ENCODE measurements at places on chromosomes 2 and 18.

DNA sequence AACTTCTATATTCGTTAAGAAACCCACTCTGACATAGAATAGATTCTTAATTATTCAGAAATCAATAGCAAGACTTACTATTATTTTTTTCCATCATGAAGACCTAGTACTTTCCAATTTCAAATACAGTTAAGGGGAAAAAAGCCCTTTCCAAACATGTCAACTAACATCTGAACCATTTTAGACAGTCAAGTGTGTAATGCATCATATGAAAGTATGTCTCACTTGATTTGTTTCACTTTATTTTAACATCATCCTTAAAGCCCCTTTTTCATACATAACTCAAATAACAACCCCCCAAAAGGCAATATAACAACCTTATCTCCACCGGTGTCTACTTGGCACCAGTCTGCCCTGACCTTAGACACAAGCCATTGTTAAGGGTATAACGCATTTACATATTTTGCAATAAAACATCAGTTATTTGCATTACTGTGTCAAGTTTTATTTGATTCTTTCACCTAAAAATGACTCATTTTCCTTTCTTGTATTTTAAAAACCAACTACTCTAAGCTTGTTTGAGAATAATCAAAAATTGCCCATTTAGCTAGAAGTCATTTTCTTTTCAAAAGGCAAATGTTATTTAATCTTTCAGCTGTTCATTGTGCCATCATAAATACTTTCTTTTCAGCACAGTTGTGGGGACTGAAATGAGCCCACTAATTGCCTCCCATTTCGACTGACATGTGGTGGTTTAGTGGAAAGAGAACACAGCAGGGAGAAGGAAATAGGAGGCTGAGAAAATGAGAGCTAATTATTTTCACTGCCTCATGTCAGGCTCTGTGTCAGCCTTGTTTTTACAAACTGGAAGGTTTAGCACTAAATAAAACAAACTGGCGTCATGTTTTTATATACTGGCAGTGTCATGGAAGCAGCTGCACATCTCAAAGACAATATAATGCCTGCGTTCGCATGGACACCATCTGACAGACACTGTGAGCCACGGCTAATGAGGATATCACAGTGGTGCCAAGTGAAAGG lies 104.7 kb upstream of the CDCA7 start:
- DNase-seq, result no peak

- no peak for DNase-seq
Observed at GRCh38 chr2:16739778-16740581, 74.3 kb upstream of the CYRIA start.

- DNase-seq, result no peak
Observed at GRCh38 chr2:4882421-4882820, 809.8 kb upstream of the SOX11 start.

DNA sequence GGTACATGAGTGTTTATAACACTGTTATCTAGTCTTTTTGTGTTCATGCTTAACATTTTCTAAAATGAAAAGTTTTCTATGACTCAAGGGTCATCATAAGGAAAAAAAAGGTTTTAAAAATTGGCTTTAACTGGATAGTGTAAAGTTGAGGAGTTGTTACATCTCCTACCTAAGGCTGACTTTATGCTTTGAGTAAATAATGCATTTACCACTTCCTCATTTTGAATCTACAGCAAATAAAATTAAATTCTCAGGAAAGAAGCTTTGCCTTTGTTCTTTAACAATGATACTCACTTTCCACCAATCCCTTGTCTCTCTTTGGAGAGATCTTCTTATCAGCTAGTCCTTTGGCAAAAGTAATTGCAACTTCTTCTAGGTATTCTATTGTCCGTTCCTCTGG lies 29.7 kb downstream of the HADHA start:
- DNase-seq, result no peak

DNA sequence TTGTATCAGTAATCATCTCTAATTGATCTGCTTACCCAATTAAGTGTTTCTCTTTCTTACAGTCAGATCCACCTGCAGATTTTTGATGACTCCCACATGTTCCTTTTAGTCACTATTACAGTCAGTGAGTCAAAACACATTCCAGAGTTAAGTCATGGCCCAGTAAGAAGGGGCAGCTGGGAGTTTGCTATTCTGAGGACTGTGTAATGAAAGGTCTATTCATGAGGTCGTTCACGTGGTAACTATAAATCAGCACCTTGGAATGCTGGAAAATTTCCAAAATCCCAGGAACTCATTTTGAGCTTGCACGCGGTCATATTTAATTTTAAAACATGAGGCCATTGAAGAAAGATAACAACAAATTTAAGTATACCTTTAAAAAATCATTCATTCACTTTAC lies 252.5 kb downstream of the XIRP2 start:
- DNase-seq, result no peak

GRCh38 chr18:3067722-3068121 lies 54.8 kb upstream of the LPIN2 start:
- DNase-seq, result no peak

GRCh38 chr18:12059334-12060181 lies 34.1 kb upstream of the ANKRD62 start:
- no peak for DNase-seq

DNA sequence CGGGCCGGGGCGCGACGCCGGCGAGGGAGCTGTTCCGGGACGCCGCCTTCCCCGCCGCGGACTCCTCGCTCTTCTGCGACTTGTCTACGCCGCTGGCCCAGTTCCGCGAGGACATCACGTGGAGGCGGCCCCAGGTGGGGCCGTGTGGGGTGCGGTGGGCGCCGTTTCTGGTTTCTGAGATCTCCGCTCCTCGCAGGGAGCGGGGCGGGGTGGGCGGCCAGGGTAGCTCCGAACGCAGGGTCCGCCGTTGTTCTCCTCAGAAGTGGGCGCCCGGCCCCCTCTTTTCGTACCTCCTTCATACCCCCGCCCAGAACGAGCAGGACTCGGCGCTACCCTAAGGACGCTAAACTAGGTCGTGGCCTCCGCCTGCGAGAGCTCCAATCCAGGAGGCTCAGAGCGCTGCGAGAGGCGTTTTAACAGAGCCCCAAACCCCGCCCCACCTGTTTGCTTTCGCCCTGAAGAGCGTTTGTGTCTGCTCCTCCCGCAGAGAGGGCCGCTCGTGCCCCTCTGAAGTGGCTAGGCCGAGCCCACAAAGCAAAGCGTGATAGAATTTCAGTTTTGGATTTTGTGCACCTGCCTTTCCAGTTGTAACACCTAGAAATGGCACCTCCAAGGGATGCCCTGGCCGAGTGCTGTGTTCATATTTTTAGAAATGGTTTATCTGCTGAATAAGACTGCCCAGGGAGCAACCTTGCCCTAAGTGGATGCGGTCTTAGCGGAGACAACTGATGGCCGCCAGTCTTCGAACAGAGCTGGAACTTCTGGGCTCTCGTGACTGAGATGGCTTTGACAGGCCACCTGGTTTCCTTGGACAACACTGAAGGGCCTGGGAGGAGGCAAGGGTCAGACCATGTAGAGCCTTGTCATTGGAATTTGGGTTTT lies 626 bp downstream of the CAPN10 start:
- DNase-seq, result no peak

DNA sequence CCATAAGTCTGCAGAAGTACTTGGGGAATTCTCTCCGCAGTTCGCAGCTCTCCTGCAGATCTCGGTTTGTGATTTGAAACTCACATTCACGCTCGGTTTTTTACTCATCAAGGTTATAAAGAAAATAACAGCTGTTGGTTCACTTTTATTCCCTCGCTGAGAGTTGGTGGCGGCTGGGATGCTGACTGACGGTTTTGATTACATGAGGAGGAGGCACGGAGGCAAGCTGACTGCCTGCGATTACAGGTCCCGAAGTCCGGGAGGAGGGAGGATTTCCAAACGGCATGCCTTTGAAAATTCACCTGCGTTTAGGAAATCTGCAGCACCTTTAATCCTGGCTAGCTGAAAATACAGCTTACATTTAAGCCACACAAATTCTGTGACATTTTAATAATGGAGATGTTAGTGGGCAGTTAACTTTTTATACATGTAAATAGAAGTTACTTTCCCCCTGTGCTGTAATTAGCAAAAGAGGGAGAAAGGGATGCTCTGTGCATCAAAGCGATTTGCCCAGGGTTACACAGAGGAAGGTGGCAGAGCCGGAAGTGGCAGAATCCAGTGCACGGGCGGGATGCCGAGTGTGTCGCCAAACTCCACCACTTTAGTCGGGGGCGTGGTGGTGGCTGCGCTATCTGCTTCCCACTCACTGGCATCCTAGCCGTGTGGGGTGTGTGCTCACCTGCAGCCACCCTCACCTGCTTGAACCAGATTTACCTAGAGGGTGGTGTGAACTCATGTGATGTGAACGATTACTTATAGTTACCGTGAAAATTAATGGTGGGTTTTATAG lies 14.7 kb downstream of the AGAP1 start:
- DNase-seq, result no peak

DNA sequence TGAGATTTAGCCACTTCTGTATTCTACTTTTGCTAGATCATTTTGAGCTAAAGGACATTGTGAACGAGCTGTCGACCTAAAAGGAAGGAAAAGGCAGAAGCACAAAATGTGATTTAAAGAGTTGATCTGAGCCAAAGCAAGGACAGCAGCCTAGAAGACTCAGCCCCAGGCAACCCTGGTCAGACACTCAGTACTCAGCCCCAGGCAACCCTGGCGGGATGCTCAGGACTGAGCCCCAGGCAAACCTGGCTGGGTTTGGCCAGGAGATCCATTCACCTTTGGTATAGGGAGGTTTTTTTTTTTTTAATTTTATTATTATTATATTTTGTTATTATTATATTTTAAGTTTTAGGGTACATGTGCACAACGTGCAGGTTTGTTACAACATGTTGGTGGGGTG lies 34.3 kb upstream of the PXDN start:
- DNase-seq, result no peak

DNA sequence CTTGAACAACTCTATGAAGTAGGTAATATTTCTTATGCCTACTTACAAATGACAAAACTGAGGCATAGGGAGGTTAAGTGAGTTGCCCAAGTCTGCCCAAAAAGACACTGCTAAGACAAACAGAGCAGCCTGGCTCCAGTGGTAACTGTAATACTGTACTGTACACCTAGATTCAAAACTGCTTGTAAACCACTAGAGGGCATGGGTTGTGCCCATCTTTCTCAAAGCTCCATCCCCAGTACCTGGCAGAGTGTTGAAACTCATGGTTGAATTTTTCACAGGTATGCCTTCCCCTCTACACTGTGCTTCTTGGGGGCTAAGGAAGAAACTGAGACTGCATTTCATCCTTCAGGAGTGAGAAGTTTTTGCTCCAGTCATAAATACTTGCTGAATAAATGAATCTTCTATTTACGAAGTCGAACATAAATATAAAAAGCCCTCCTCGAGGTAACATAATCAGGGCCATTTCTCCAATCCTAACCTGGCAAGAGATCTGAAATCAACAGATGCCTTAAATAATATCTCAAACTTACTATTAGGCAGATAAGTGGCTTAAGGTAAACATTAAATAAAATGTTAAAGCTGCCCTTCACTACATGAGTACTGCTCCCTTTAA lies 2.0 kb downstream of the PPP4R1 start:
- no peak for DNase-seq

DNA sequence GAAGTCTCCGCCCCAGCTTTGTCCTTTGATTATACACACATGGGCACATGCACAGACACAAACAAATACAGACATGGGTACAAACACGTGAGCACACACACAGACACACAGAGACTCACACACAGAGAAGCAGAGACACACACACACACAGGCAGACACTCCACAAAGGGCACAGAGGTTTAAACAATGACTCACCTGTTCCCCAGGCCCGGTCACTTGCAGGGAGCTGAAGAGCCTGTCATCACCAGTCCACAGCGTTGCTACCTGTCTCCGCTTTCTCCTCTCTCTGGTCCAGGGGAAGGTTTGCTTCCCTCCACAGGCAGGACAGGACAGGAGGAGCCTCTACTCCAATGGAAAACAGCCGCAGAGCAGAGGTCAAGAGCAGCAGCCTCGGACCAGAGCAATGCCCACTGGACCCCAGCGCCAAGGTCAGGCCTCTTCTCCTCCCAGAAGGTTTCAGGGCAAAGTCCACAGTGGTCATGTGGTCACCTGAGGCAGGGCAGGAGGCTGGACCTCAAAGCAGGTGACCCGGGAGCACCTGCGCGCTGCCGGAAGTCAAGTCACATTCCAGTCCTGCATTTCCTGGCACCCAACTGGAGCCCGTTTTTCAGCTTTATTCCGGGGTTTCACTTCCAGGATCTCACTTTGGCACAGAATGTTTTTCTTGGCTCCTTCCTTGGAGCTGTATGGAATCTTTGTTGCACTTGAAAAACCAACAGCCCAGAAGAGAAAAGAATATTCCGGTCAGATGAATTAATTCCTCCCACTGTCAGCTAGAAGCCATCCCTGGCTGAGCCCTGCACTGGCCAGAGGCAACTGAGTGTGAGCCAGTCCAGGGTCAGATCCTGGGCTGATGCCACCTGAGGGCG lies at the start of gene RAB17:
TSS of gene RAB17 (minus strand) at position 463 of the 869 bp plus-strand sequence. CDS start 4,580 bp downstream, outside the sequence.
- no peak for DNase-seq

DNA sequence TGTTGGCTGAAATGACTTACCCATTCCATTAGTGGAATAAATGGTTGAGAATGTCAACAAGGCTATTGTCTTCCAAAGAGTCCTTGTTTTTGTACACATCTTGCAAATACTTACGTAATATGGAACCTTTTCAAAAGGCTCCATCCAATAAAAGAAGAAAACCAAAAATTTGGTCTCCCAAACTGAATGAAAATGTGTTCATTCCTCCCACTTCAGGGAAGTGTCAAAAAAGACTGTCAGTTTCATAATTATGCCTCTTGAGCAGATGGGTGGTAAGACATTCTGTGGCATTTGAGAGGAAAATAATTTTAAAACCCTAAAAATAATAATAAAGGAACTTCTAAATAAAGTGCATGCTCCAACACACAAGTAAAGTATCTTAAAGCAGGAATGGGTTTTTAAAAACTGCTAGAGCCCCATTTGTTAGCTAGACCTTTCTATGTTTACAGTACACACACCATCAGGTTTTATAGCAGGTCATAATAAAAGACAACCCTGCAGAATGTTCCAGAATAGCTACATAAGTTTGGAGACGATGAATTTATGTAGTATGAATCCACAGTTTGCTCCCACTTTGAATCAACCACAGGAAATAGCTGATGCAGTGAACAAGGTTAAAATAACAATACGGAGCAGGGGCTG lies 843.7 kb downstream of the LRRTM4 start:
- DNase-seq, result no peak

DNA sequence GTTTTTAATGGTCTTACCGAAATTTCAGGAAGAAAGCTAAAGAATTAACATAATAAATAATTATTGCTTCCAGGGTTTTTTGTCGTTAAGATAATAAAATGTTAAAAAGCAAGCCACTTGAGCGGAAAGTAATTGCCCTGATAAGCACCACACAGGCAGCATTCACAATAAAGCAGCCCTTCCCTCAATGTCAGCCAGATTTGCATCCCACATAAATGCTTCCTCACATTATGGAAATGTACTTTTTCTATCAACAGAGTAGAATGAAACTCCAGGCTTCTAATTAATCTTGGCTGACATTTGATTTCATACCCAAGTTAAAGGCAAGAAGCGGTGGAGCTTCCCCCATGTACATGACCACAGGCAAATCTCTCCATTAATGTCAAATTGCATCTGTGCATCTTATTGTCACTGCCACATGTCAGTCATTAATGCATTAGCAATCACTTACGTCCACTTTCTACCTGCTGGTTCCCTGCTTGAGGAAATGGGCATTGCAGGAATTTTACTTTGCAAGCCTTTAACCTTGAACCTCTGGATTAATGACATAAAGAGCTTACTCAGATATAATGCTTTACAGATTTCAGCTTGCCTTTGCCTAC lies 26.2 kb downstream of the PTPRM start:
- no peak for DNase-seq

Data from activated gamma-delta T cell (primary cell).